ENCODE measurements at places on chromosomes 7 and 10. TPM values are rescaled to one million over a fixed set of nuclear protein-coding genes. Genes with fewer than 3 reads are reported as not detected.

SOSTDC1 gene
- 7.7 TPM for polyA plus RNA-seq

AKR1C1 gene
- 56.0 TPM for polyA plus RNA-seq

FAM25C gene
- not detected for polyA plus RNA-seq

FAM25A gene
- not detected for polyA plus RNA-seq

PTPRZ1 gene
- polyA plus RNA-seq: 736 TPM
